ENCODE measurements at places on chromosomes 4 and X.

GRCh38 chr4:16693641-16694040 is 204.8 kb downstream of the LDB2 start:
- no peak for DNase-seq

GRCh38 chr4:184198190-184198589 is 19.5 kb downstream of the ENPP6 start:
- DNase-seq, result no peak

GRCh38 chrX:13868591-13868990 is 51.7 kb upstream of the GPM6B start:
- DNase-seq, result no peak

DNA sequence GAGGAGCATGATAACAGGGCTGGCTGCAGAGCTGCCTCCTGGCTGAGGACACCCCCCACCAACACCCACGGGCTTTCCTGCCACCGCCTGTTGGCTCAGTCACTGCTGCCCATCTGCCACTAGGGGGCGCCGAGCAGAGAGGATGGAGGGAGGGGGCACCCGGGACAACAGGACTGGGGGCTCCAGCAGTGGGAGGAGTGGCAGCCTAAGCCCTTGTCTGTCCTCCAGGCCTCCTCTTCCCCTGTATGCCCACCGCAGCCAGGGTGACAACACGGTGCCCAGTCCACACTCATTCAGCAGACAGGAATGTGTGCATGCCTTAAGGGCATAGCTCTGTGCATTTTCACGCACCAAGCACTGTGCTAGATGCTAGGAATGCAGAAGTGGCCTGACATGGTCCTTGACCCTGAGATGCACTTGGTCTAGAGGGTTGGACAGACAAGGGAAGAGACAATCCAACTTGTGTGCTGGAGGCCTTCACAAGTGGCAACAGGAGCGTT is 149.9 kb downstream of the AMMECR1 start:
- peak; percentile 32 for DNase-seq

GRCh38 chr4:151853034-151853433 is 92.2 kb upstream of the GATB start:
- no peak for DNase-seq

- DNase-seq, result no peak
These were observed 39.1 kb upstream of the PRPS1 start for GRCh38 chrX:107589243-107589642.

- no peak for DNase-seq
These were observed 22.3 kb upstream of the AASDH start for GRCh38 chr4:56409511-56410090.

DNA sequence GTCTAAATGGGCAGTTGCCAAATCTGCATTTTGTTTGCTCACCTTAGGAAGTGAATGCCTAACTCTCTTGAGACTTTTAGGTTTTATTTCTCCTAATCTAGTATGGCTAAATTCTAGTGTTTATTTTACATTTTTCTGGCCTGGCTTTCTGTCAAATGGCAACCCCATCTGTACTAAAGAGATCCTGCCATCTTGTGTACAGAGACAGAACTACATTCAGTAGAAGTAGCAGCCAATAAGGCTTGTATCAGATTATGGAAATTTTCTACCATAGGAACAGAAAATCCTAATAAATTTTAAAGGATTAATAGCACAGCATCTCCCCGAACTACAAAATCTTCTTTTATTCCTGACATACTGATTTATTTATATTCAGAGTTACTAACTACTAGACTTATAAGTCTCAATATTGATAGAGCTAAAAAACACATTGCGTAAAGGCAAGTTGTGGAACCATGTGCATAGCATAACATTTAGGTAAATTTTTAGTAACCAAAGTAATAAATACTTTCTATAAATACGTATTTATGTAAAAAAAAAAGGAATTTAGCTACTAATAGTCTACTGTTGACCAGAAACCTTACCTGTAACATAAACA is 45.5 kb downstream of the TMEM144 start:
- no peak for DNase-seq

DNA sequence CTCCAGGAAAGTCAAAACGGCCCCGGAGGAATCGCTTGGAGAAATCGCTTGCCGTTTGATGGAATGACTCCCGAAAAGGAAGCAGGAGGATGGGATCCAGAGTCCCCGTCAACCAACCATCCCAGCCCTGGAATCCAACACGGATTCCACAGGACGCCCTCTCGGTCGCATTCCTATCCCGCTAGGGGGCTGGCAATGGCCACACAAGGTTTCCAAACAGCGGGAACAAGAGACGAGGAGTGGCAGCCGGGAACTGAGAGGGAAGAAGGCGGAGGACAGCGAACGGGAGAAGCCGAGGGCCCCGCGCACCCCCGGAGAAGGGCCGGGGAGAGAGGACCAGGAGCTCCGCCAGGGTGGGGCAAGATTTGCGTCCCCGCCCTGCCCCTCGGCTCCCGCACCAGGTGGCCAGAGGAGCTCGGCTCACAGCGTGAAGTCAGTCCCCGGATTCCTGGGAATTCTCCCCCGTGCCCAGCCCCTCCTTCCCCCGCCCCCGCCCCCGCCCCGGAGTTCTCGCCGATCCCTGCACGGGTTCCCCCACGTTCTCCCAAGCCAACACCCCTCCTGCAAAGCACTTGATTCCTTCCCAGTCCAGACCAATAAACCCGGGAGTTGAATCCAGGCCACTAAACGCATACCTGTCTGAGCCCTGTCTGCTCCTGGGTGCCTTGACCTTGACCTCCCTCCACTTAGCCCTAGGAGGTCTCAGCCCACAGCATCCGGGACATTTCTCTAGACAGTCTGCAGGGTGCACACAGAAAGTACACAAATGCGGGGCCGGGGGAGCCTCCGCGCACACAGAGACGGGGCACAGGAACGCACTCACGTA is 1.4 kb downstream of the PDZD4 start:
- DNase-seq, result no peak

GRCh38 chrX:109842611-109843010 is 109.6 kb upstream of the ACSL4 start:
- no peak for DNase-seq

DNA sequence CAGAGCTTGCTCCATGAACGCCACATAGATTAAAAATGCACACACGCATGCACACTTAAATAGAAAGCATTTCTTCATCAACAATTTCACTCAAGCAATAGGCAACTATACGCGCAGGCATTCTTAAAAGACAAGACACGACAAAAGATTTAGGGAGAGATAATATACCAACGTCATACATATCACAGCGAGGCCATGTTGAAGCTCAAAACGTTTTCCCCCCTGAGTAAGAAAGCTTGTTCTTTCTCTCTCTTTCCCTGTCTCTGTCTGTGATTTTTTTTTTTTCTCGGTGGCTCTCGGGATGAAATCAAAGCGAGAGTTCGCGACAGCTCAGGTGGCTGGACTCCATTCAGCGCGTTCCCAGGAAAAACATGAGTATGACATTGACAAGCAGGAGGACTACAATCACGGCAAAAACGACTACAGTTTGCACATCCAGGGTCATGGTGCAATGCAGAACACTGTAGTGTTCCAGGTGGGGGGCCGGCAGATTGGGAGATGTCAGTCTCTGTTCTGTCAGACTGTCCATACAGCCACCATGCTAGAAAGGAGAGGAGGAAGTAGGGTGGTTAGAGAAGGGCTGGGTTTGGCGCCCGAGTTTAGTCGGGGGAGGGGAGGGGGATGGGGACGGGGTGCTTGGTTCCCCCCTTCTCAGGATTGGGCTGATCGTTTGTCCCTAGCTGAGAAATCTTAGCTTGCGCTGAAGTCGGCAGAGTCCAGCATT is 30.7 kb downstream of the ARHGEF9 start:
- DNase-seq, result peak; percentile 1

GRCh38 chr4:78827191-78827590 is 51.0 kb downstream of the BMP2K start:
- DNase-seq, result no peak

DNA sequence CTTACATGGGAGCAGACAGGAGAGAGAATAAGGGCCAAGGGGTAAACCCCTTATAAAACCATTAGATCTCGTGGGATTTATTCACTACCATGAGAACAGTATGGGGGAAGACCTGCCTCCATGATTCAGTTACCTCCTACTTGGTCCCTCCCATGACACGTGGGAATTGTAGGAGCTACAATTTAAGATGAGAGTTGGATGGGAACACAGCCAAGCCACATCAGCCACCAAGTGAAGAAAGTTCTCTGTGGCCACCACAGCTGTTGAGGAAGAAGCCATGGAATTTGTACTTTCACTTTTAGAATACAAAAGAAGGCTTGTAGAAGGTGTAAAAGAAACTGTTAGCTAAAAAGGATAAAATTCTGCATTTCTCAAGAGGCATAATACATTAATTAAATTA is 67.0 kb upstream of the CXorf51A start:
- no peak for DNase-seq

GRCh38 chr4:162506253-162506652 is 342.5 kb upstream of the FSTL5 start:
- no peak for DNase-seq

- no peak for DNase-seq
These were observed 43.9 kb upstream of the CCDC149 start for GRCh38 chr4:24956763-24957162.

GRCh38 chr4:88765729-88766128 is 68.1 kb upstream of the NAP1L5 start:
- DNase-seq, result no peak

DNA sequence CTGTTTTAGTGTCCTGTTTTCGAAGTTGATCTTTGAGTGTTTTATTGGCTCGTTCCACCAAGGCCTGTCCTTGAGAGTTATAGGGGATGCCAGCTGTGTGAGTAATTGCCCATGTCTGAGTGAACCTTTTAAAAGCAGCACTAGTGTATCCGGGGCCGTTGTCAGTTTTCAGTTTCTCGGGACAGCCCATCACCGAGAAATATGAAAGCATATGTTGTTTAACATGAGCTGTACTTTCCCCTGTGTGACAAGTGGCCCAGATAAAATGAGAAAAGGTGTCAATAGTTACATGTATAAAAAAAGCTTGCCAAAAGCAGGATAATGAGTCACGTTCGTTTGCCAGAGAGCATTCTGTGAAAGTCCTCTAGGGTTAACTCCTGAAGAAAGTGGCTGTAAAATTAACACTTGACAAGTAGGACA is 48.6 kb upstream of the RASSF6 start:
- no peak for DNase-seq

GRCh38 chrX:155048977-155049619 is 21.8 kb downstream of the CMC4 start:
- no peak for DNase-seq

- DNase-seq, result no peak
These were observed 520.1 kb upstream of the GALNT7 start for GRCh38 chr4:172648471-172648870.

All from activated CD8-positive, alpha-beta memory T cell treated with anti-CD3 and anti-CD28 coated beads for 1 hour (primary cell).